Activated CD4-positive, alpha-beta memory T cell treated with anti-CD3 and anti-CD28 coated beads, Interleukin-2, amount 10 ng/mL, durations not matched to agents 7 days and 5 days (primary cell): ENCODE measurements at places on chromosomes 2 and 18. TPM values are rescaled to one million over a fixed set of nuclear protein-coding genes. Genes with fewer than 3 reads are reported as not detected.

Gene CDH20
- not detected for total RNA-seq

- no peaks in the 10 kb centered on the region for H3K36me3 ChIP-seq
- no peaks in the 10 kb centered on the region for H3K4me1 ChIP-seq
- no peak overlapping the region for H3K4me3 ChIP-seq
- no peak overlapping the region for H3K27ac ChIP-seq
These were observed 60.9 kb upstream of the FZD7 start for GRCh38 chr2:201972621-201973255.

Gene TCF7L1
- total RNA-seq = not detected

Gene ANKRD44
- 246 TPM for total RNA-seq

GRCh38 chr2:58065248-58065647, 18.6 kb downstream of the VRK2 start:
- H3K4me3 ChIP-seq = no peak overlapping the region
- H3K27ac ChIP-seq = no peak overlapping the region
- DNase-seq = no peak
- peaks cover 46% of the 10 kb centered on the region for H3K36me3 ChIP-seq
- H3K4me1 ChIP-seq = peaks cover 16% of the 10 kb centered on the region
- H3K27me3 ChIP-seq = no peaks in the 10 kb centered on the region

DNA sequence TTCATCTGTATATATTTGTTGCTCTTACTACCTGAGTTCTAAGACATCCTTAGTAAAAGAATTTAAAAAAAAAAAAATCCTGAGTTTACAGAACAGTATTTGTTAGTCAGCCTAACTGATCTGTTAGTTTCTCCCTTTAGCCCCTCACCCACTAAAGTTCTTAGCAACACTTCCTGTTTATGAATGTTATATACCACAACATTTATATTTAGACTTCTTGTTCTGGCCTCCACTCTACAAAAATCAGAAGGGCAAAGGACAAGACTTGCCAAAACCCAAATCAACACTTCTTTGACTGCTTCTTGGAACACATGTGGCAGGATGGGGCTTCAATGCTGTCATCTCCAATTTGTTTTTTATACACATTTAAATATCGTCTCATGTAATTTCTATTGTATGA, 71.1 kb downstream of the MGAT5 start:
- H3K4me3 ChIP-seq = no peak overlapping the region
- H3K4me1 ChIP-seq = peaks cover 33% of the 10 kb centered on the region
- H3K27me3 ChIP-seq = no peaks in the 10 kb centered on the region
- no peak for DNase-seq
- H3K36me3 ChIP-seq = peaks cover 25% of the 10 kb centered on the region

DNA sequence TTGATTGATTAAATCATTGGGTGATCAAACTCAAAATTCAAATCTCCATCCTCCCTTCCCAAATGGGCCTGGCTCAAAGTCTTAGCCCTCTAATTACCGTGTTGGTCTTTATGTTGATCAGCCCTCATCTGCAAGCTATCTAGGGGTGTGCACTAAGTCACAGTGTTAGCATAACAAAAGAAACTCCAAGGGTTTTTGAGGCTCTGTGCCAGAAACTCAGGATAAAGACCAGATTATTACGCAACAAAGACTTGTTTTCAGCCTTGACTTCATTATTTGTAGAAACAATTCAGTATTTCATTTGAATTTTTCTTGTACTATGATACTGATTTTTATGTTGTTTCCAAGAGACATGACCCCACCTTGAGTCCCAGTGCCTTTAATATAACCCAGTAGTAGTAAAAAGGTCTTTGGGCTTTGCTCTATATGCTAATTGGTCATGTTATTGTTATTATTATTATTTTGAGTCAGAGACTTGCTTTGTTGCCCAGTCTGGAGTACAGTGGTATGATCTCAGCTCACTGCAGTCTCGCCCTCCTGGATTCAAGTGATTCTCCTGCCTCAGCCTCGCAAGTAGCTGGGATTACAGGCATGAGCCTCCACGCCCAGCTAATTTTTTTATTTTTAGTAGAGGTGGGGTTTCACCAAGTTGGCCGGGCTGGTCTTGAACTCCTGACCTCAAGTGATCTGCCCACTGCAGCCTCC, 13.9 kb downstream of the PSMD14 start:
- no peak overlapping the region for H3K4me3 ChIP-seq
- no peak for DNase-seq

DNA sequence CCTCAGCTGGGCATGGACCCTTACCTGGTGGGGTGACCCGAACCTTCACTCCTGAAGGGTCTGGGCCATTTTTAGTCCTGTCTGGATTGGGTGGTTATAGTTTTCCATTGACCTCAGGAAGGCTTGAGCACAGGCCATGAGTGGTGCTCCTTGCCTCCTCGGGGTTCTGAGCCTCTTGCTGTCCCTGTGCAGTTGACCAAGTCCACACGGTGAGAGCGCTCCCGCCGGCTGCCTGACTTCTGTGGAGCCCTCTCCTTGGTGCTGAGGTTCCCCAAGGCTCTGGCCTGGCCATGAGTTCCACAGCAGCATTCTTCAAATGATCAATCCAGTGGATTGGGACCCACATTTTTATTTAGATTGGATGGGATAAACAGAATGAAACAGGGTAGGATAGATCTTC, 159.5 kb downstream of the SEPTIN10 start:
- peaks cover 20% of the 10 kb centered on the region for H3K27me3 ChIP-seq
- no peaks in the 10 kb centered on the region for H3K36me3 ChIP-seq
- H3K27ac ChIP-seq = no peak overlapping the region
- peaks cover 5% of the 10 kb centered on the region for H3K4me1 ChIP-seq
- no peak overlapping the region for H3K4me3 ChIP-seq

Gene PLB1
- total RNA-seq = 1.1 TPM

- peak; percentile 14 for DNase-seq
- H3K36me3 ChIP-seq = no peaks in the 10 kb centered on the region
These were observed 7.8 kb downstream of the EHD3 start for GRCh38 chr2:31241625-31242270.

Gene TMX3
- 56.0 TPM for total RNA-seq
